ENCODE measurements at places on chromosomes 1 and 21. TPM values are rescaled to one million over a fixed set of nuclear protein-coding genes. Genes with fewer than 3 reads are reported as not detected.

Gene ATP1B1
- 41.8 TPM for polyA plus RNA-seq

Gene SEC16B
- polyA plus RNA-seq, result 1.6 TPM

Gene MYCL
- 8.9 TPM for polyA plus RNA-seq

Gene OR6K2
- polyA plus RNA-seq, result not detected

Gene WNT9A
- polyA plus RNA-seq, result 2.9 TPM

Gene FLG2
- polyA plus RNA-seq, result 1.8 TPM

Gene ARHGEF16
- polyA plus RNA-seq, result 2.3 TPM

Gene KLHDC7A
- polyA plus RNA-seq, result 0.05 TPM

Gene CYP4A22
- 0.02 TPM for polyA plus RNA-seq

Gene BSDC1
- polyA plus RNA-seq, result 36.6 TPM

Gene AKR7A3
- 2.1 TPM for polyA plus RNA-seq

Gene HAO2
- 6.0 TPM for polyA plus RNA-seq

Gene HSPA6
- 12.3 TPM for polyA plus RNA-seq

Gene SPRR4
- 2.1 TPM for polyA plus RNA-seq

Gene OR10X1
- not detected for polyA plus RNA-seq

Gene WNT3A
- polyA plus RNA-seq, result 0.02 TPM

Gene CREB3L4
- polyA plus RNA-seq, result 17.7 TPM

Gene ARTN
- 1.5 TPM for polyA plus RNA-seq

Gene RUNX1
- 29.6 TPM for polyA plus RNA-seq

Gene TSNAX
- 36.9 TPM for polyA plus RNA-seq

Gene KLF17
- 0.02 TPM for polyA plus RNA-seq

Gene ALDH4A1
- 24.6 TPM for polyA plus RNA-seq

Gene TIE1
- 8.3 TPM for polyA plus RNA-seq

Gene IVL
- 16.6 TPM for polyA plus RNA-seq

Gene SPOCD1
- 0.41 TPM for polyA plus RNA-seq

Gene NFYC
- polyA plus RNA-seq, result 39.1 TPM

Gene NPHS2
- 0.02 TPM for polyA plus RNA-seq

Gene RXFP4
- 0.18 TPM for polyA plus RNA-seq

Gene DDAH1
- 2.4 TPM for polyA plus RNA-seq

Data from thymus (tissue), 14 donors.